ENCODE measurements at places on chromosomes 13 and 19.

GRCh38 chr19:42176649-42176989 is 40.9 kb downstream of the DEDD2 start:
- peak; percentile 77 for DNase-seq

GRCh38 chr13:113420833-113421600 is 32.3 kb downstream of the ADPRHL1 start:
- DNase-seq: no peak

GRCh38 chr13:44111701-44112100 is 232.0 kb downstream of the LACC1 start:
- no peak for DNase-seq

DNA sequence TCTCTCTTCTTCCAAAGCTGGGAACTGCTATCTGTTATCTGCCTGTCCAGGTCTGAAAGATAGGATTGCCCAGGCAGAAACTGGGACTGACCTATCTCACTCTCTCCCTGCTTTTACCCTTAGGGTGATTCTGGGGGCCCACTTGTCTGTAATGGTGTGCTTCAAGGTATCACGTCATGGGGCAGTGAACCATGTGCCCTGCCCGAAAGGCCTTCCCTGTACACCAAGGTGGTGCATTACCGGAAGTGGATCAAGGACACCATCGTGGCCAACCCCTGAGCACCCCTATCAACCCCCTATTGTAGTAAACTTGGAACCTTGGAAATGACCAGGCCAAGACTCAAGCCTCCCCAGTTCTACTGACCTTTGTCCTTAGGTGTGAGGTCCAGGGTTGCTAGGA is 5.1 kb downstream of the KLK3 start:
- DNase-seq: no peak

- DNase-seq: no peak
These were observed 14.7 kb downstream of the UBAC2 start for GRCh38 chr13:99215184-99215830.

DNA sequence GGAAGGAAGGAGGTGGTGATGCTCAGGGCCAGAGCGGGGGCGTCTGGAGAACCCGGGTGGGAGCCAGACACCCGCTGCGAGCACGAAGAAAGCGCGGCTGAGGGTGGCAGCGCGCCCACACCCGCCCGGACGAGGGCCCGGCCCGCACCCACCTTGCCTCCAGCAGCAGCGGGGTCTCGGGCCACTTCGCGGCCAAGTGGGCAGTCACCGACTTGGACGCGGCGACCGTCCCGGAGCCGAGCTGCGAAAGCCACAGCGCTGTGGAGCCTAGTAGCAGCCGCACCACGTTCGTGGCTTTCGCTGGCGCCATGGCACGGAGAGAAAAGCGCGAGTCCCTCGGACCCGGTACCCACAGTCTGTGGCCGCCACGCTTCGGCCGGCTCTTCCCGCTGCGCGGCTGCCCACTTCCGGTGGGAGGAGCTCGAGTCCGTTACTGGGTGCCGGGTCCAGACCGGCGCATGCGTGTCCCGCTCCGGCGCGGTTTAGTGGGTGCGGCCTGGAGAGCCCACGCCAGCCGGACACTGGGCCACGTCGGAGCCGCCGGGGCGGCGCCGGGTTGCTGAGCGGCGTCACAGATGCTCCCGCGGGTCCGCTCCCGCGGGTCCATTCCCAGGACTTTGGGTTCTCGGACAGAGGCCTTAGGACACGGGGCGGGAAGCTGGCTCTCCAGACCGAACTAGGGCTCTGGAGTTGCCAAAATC is at the start of gene UGGT2:
Gene UGGT2, minus strand, starts transcription at position 399 of the 701 bp plus-strand sequence. Its CDS starts 89 bp downstream, at position 310.
- DNase-seq: peak; percentile 73

- DNase-seq: no peak
These were observed 67.3 kb downstream of the ATP11A start for GRCh38 chr13:112756967-112757758.

All from NCI-H1048 (cell line).